Thoracic aorta (tissue), 2 donors: ENCODE measurements at places on chromosomes 5 and 9. TPM values are rescaled to one million over a fixed set of nuclear protein-coding genes. Genes with fewer than 3 reads are reported as not detected.
A peak's percentile ranks its signal among the peaks of the same experiment; 100 is the strongest.

The CEL gene
- 0.78 TPM for total RNA-seq

The SEMA4D gene
- 16.9 TPM for total RNA-seq

DNA sequence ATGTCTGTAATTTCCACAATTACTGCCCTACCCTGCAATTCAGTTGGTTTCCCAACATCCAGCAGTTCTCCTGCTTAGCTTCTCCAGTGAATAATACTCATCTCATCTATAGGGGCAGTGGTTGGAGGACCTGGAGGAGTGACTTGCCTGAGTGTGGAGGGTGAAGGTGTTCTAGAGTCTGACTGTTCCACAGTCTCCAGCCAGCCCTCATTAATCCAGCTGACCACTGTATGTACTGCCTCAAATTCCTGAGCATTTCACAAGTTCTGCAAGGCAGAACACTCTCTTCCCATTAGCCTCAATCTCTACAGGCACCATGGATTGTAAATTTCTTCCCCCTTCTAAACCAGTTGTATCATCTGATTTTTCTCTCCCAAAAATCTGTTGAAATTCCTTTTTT, 147.4 kb upstream of the NFIL3 start:
- no peak for DNase-seq

DNA sequence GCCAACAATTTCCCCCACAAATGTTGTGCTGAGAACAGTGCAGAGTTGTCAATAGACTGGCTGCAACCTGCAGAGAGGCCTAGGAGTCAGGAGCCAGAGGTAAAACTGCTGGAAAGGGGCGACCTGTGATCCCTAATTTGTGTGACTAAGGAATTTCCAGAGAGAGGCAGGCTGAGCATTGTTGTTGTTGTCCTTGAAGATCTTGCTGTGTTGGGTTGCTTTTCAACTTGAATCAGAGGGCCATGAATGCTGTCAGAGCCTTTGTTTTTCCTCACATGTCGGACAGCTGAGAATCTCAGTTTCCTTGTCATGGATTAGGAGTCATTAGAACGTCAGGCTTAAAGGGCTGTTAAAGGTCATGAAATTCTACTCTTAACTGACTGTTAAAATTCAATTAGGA, 134.6 kb upstream of the ASTN2 start:
- DNase-seq: no peak

The ETF1 gene
- 67.6 TPM for total RNA-seq

DNA sequence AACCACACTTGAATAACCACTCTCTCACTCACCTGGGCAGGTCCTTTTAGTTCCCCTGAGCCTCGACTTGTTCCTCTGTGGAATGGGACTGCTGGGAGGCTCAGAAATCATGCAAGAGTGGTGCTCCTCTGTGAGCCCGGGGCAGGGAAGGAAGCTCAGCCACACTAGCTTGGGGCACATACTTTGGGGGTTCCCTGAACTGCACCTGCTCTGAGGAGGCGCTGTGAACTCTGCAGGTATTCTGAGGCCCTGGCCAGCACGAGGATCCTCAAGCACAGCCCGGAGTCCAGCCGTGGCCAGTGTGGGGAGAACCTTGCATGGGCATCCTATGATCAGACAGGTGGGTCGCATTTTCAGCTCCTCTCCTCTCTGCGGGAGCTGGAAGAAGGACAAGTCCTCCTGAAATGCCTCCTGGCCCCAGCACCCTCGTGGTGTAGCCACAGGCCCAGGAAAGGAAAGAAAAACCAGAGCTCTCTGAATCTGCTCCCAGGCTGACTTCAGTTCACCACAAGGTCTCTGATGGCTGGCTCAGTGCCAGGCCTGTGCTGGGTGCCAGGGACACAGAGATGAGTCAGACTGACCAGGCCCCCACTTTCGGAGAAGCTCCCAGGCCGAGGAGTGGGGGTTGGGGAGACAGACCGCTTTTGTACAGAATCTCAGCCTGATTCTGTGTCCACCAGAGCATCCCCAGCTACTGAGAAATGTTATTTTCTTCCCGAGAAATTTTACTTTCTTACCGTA, 11.9 kb downstream of the GLIPR2 start:
- DNase-seq: peak; percentile 96

The CCNJL gene
- total RNA-seq: 0.54 TPM
